ENCODE measurements at places on chromosomes 16 and 17.

GRCh38 chr17:7218758-7219157 lies 878 bp downstream of the DLG4 start:
- no peak for DNase-seq

GRCh38 chr17:37492167-37492566 lies 2.5 kb downstream of the DUSP14 start:
- no peak for DNase-seq

DNA sequence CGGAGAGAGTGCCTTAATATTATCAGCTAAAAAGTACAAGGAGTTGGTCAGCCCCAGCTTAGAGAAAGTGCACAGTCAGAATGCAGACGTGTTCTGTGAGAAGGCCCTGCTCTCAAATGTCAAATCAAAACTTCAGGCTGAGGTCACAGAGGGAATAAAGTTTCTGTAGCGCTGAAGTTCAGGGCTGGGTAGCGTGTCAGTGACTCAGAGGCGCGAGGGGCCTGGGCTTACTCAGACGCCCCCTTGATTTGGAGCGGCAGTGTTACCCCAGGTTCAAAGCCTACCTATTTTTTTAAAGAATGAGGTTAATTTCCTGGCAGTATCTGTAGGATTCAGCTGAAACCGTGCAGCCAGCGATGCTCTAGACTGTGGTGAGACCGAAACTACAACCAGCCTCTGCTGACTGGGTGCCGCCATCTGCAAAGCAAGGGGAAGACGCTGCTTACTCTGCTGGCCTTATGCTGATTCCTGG lies 4.8 kb downstream of the CIAO3 start:
- no peak for DNase-seq

GRCh38 chr17:82871776-82872561 lies 32.1 kb upstream of the ZNF750 start:
- DNase-seq = no peak

DNA sequence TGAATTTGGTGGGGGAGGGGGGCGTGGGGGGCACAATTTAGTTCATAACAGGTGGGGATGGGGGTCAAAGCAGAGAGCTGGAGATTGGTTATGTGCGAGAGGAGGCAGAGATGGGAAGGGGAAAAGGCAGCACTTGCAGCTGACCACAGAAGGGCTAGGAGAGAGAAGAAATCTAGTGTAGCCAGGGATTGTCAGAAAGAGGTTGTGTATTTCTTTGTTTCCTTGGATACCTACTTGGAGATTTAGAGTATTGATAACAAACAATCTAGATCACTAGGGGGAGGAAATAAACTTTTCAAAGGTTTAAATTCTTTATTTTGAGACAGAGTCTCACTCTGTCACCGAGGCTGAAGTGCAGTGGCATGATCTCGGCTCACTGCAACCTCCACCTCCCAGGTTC lies 47.1 kb upstream of the YPEL2 start:
- DNase-seq = no peak

DNA sequence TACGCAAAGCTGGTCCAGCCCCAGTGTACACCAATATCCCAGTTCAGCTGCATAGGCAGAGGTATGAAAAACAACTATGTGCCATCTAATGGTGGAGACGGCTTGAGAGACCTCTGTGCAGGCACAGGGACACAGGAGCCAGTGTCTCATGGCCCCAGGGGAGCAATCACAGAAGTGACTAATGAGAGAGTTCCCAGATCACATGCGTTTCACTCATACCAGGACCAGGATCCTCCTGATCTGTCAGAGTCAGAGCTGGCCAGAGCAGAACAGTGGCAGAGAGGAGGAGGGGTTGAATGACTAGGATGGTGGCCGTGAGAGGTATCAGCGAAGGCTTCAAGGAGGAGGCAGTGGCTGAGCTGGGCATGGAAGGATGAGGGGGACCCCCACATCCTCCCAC lies 41.1 kb downstream of the TMEM132E start:
- no peak for DNase-seq

DNA sequence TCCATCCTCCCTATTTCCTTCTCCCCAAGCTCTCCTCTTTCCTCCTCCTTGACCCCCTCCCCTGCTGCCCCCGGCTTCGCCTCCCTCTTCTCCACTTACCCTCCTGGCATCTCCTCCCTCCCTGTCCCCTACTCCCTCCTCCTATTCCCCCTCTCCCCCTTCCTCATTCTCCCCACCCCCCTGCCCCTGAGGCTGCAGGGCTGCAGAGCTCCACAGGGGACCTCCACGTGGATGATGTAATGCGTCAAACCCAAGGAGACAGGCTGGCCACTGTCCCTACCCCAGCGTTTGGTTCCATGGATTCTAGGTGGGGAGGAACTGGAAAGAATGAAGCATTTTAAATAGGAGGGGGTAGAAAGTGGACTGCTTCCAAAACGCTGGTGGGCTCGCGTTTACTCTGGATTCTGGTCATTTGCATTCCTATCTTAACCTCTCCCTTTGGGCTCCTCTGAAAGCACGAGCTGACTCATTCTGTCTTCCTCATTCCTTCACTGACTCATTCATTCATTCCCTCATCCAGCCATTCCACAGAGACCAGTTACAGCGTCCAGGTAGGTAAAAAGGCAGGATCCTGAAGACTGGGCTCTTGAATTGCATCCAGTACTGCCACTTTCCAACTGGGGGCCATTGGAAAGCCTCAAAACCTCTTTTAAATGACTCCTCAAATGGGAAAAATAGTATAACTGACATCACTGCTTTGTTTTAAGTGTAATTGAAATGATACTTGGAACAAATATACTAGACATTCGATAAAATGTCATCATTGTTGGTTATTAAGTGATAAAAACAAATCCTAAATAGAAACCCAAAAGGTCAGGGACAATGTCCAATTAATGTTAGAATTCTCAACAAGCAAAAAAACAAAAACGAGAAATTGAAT lies 943 bp upstream of the COTL1 start:
- DNase-seq = no peak

DNA sequence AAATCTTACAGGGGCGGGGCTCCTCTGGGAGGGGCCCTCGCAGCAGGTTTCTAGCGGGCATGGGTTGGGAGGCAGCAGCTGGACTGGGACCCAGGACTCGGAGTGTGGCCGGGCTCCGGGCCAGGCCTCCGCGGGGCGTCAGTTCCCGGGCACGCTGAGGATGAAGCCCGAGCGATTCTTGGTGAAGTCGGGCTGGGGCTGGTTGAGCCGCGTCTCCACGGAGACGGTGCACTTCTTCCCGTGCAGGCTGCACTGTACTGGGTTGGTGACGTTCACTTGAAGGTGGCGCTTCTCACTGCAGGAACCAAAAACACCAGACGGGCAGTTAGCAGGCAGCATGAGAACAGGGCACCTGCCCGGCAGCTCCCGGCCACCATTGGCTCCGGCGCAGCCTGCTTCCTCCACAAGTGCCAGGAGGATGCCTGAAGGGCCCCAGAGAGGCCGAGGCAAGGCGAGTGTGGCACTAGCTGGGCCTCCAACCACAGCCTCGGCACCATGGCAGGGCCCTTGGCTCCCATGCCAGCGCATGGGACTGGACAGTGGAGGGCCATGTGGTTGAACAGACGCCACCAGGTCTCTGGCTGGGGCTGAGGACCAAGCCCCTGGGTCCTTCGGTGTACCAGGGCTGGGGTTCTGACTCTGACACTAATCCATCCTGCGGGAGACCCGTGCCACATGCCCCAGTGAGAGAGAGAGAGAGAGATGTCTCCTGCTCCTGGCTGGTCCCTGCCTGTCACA lies 8.0 kb downstream of the CDK5R1 start:
- no peak for DNase-seq

GRCh38 chr17:19346351-19347255 lies 15.9 kb downstream of the B9D1 start:
- no peak for DNase-seq

DNA sequence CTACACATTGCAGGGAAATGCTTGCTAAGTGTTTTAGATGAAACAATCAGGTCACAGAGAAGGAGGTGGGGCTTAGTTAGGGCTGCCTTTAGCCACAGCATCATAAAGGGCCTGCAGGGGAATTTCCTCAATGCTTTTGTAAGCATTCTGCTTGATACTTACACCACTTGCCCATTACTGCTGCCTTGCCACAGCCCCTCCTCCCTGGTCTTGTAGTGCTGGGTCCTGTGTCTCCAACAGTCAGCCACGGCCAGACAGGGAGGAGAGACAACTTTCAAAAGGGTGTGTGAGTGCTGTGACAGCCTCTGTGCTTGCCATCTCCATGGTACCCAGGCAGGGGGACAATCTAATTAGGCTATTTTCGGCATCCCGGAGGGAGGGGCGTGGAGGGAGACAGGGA lies 111.2 kb downstream of the SHISA9 start:
- DNase-seq = no peak

- DNase-seq = no peak
Observed at GRCh38 chr16:7888411-7888810, 555.8 kb downstream of the RBFOX1 start.

DNA sequence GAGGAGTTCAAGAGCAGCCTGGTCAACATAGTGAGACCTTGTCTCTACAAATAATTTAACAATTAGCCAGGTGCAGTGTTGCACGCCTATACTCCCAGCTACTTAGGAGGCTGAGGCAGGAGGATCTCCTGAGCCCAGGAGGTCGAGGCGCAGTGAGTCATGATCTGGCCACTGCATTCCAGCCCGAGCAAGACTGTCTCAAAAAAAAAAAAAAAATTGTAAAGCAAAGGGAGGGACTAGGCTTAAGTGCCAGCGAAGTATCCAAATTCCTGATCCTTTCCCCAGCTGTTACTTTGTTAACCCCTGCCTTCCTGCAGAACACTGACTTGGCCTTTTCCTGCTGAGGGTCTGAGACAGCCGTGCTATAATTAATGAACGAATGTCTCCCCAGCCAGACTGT lies 2.7 kb downstream of the GDPD3 start:
- no peak for DNase-seq

GRCh38 chr17:44067545-44067940 lies 1.1 kb upstream of the LSM12 start:
- no peak for DNase-seq
